ENCODE measurements at places on chromosomes 5 and 9.

DNA sequence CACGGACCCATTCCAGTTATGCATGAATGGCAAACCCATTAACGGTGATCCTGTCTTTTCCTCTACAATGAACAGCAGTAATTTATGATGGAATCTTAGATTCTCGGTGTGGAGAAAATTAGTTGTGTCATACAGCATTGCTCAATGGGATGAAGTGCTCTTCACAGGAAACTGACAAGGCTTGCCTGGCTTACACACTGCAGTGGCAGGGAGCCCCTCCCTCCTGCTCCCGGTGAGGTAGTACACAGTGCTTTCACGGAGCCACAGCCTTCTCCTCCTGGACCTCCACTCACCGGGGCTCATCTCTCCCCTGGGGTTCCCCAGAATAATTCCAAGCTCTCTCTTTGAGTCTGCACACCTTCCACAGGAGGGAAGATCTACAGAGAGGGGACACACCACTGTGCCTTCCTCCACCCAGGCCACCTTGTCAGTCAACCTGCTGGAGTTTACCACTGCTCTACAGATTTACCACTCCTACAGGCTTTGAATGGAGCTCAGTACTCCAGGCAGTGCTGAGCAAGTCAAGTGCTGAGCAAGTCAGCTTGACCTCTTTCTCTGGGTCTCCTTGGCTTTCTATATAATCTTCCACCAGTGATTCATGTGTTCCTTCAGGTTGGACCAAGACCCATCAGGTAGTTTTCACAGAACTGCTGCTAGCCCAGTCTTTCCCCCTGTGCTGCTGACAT, 59.1 kb upstream of the TBC1D2 start:
- DNase-seq: no peak

GRCh38 chr5:40278881-40279280, 400.8 kb upstream of the PTGER4 start:
- no peak for DNase-seq

DNA sequence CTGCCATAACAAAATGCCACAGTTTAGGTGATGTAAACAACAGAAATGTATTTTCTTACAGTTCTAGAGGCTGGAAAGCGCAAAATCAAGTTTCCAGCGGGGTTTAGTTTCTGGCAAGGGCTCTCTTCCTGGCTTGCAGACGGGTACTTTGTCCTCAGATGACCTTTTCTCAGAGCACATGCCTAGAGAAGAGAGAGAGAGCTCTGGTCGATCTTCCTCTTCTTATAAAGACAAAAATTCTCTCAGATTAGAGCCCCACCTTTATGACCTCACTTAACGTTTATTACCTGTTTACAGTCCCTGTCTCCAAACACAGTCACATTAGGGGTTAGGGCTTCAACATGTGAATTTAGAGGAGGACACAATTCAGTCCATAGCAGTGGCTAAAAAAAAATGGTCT, 119.7 kb downstream of the CETN3 start:
- DNase-seq: no peak

- peak; percentile 37 for DNase-seq
Observed at GRCh38 chr9:109520475-109521132, 22.5 kb upstream of the PTPN3 start.

DNA sequence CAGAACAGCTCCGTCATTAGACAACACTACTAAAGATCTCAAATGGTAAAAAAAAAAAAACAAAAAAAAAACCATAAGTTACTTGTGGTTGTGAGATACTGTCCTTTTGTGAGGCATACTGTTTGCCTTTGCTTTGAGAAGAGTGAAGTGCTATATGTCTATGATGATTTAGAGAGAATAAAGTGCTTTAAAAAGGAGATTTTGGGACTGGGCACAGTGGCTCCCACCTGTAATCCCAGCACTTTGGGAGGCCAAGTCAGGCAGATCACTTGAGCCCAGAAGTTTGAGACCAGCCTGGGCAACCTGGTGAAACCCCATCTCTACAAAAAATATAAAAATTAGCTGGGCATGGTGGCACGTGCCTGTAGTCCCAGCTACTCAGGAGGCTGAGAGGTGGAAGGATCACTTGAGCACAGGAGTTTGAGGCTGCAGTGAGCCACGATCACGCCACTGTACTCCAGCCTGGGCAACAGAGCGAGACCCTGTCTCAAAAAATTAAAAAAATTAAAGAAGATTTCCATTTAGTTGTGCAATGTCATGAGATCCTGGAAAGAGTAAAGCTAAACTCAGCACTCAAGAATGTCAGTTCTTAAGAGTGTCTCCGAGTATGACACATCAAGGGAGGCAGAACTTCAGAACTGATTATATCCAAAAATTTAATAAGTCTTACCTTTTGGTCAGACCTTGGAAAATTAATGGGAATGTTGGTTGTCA, 87.3 kb downstream of the PRDM6 start:
- no peak for DNase-seq

DNA sequence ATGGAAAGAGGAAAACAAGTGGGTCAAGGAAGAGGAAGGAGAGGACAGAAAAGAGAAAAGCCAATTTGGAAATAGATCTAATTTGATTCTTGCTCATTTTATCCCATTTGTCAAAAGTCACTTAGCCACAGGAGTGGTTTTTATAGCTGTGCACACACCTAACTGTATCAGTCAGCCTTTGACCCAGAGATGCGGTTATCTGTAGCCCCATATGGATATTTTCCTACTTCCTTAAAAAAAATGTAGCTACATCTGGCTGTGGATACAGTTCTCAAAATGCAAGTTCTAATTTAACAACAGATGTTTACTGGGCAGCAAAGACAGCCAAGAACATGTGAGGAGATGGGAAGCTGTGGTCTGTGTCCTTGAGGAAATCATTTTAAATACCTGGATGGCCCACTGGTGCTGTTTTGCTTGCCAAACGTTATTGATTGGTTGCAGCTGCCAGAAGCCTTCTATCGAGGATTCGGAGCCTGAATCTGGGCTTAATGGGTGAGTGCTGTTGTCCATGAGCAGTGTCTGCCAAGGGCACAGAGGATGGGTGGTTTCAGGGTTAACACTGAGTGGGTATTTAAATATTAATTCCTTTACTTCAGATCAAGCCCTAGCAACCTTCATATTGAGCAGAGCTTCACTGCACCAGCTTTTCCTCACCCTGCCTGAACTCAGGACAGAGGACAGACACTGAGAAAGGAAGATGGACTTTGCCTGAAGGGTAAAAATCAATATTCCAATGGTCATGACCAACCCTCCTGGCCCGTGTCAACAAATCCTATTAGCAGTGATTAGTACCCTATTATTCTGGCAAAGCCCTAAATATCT, 92.2 kb downstream of the APBA1 start:
- DNase-seq: no peak

GRCh38 chr5:56161439-56161823, 71.7 kb downstream of the ANKRD55 start:
- no peak for DNase-seq

GRCh38 chr9:2479056-2479565, 142.5 kb upstream of the VLDLR start:
- no peak for DNase-seq

DNA sequence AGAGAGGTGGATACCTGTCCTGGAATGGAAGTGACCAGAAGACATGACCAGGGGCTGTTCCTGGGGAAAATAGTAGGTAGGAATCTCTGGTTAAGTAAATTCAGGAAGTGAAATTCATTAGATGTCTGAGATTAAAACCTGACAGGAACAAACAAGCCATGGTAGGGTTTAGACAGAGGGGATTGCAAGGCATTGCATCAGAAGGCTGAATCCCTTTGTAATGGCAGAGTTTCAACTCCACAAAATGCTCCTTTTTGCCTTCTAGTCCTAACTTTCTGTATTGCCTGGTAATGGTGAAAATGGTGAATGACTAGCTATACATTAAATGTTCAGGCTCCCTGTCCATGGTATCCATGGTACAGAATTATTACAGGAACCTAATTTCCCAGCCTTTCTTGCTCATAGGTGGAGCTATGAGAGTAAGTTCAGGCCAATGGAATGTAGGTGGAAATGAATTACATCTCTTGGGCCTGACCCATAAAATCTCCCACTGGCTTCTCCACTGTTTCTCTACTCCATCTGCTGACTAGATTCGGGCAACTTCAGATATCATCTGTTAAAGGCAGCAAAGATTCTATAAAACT, 113.4 kb upstream of the CNTLN start:
- DNase-seq: no peak

DNA sequence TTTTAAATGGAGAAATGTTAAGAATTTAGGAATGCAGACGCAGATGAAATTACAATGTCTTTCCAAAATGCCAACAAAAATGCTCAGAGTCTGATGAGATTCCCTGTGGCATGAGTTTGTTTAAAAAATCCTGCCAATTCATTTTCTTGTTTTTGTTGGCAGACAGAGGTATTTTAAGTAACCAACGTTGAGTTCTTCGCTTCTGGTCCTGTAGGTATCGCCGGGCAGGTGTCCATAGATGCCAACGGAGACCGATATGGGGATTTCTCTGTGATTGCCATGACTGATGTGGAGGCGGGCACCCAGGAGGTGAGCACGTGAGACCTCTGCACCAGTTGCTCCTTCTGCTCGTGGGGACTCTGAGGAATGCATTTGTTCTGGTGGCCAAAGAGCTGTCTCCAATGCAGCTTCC, 69.4 kb downstream of the NPR3 start:
- DNase-seq: no peak

GRCh38 chr5:9865574-9865973, 235.4 kb upstream of the TAS2R1 start:
- no peak for DNase-seq
